ENCODE measurements at places on chromosomes 6 and 20. TPM values are rescaled to one million over a fixed set of nuclear protein-coding genes. Genes with fewer than 3 reads are reported as not detected.
A peak's percentile ranks its signal among the peaks of the same experiment; 100 is the strongest.

CCM2L gene
- total RNA-seq: 0.75 TPM

SIM1 gene
- total RNA-seq: not detected

BEND6 gene
- 0.90 TPM for total RNA-seq

REM1 gene
- total RNA-seq: not detected

PI3 gene
- not detected for total RNA-seq

PPIL6 gene
- 4.8 TPM for total RNA-seq

ACOT13 gene
- total RNA-seq: 12.0 TPM

GPR63 gene
- 18.2 TPM for total RNA-seq

NRN1 gene
- total RNA-seq: 0.74 TPM

NR2E1 gene
- total RNA-seq: 0.25 TPM

DNA sequence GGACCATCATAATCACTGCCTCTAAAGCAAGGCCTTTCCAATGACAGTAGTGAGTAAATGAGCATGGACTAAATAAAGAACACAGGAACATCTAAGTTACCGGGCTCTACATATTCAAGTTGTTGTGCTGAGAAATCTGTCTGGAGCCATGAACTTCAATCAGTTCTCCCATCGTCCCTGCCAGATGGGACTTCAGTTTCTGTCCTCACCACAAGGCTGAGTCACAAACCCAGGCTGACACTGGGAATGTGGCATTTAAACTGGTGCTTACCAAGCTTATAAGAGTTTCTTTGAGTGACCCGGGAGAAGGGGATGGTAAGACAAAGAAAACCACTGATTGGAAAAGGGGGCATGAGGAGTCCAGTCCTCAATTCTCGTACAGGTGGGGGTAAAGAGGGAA lies 497.0 kb downstream of the MAFB start:
- no peak for DNase-seq

DNA sequence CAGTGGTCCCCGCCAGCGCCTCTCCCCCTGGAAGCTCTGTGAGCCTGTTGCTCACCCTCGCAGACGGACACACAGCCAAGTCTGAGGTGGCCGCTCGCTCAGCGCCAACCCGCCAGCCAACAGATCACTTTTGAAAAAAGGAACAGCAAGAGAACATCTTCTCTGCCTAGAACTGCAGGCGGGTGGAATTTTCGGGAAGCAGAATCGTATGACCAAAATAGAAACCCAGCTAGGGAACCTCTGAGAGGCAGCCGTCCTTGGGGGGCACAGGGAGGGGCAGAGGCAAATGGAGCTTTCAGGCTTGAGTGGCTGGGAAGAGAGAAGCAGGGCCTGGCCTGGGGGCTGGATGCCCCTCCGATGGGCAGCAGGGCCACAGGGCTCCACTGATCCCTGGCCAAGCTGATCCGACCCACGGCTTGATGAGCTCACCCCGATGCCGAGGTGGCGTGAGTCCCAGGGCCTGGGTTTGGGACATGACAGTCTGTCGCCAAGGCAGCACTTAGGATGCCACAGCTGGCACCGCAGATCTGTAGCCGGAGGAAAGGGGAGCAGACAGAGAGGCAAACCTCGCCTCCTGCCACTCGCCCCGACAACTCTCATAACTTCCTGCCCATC lies 9.8 kb downstream of the NFATC2 start:
- no peak for DNase-seq

DNA sequence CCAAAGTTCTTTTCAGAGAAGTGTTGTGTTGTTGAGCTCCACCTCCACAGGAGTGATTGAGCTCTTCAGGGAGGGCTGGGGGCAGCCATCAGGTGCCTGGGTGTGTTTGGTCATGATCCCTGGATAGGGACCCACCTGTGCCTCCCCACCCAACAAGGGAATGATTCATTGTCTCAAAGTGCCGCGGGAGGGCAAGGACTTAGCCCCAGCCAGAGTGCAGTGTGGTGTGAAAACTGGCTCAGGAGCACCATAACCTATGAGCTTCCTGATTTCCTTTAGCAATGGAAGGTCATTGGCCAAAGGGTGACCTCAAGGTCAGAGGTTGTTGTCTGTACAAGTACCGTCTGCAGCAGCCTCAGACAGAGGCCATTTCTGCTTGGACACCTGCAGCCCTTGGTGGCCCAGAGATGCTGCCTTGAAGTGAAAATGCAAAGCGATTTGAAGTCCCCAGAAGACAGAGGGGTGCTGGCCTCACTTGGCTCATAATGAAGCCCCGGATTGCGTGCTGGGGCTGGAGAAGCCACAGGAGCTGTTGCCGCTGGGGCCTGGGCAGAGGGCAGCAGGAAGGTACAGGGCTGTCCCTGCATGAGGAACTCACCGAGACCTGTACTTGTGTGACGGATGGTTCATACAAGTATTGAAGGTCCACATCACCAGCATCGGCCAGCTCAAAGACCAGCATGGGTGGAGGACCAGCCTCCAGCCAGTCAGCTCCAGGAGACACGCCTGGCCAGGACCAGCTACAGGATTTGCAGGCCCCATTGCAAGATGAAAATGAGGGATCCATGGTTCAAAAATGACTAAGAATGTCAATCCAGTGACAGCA lies 100.6 kb upstream of the DUSP22 start:
- DNase-seq: no peak

DNA sequence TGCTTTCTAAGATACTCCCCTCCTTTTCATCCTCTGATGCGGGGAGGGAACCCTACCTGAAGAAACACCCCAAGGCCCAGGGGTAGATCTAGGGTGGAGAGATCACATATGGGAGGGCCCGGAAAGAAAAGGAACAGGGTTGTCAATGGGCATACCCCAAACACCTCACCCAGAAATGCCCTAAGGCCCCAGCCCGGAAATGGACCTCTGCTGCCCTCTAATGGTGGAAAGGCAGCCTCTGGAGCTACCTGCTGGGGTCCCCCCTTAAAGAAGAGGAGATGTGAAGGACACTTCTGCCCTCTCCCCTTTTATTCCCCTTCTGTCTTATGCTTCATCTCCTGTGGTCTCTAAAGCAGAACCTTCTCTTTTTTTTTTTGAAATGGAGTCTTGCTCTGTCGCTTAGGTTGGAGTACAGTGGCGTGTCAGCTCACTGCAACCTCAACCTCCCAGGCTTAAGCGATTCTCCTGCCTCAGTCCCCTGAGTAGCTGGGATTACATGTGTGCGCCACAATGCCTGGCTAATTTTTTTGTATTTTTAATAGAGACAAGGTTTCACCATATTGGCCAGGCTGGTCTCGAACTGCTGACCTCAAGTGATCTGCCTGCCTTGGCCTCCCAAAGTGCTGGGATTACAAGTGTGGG lies 458 bp upstream of the ARMC12 start:
- peak; percentile 79 for DNase-seq

GRCh38 chr6:51541847-51542246 lies 545.6 kb downstream of the PKHD1 start:
- DNase-seq: peak; percentile 15

- DNase-seq: no peak
Measured at GRCh38 chr6:105522626-105523322, 119.9 kb upstream of the PREP start.

- DNase-seq: no peak
Measured at GRCh38 chr6:143099647-143100046, 39.0 kb downstream of the AIG1 start.

DNA sequence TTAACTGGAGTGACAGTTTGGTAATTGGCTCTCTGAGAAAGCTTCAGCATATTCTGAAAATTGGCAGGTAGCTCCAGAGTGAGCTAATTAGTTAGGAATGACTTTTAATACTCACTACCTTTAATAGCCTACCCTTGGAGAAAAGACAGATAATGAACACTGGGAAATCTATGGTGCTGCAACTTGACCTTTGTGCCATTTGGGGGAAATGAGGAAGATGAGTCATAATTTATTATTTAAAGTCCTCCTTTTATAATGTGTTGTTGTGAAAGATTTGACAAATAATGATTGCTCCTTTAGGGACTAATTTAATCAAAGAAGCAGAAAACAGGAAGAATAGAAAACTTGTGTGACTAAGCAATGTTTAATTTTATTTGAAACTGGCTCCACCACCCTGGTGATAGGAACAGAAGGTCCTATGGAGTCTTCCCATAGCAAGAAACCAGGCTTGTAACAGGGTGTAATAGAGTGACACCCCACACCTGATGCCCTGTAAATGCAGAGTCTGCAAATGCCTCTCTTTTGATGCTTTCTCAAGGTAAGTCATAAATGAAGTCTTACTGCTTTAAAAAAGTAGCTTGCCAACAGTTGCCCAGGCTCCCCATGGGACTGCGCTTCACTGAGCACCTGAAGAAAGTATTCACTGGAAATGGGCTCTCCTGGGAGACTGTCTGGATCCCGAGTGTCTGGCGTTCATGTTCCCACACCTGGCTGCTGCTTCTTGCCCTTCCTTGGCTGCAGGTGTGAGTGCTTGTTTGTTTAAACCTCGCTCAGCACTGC lies 134.4 kb downstream of the LRRC1 start:
- no peak for DNase-seq

DNA sequence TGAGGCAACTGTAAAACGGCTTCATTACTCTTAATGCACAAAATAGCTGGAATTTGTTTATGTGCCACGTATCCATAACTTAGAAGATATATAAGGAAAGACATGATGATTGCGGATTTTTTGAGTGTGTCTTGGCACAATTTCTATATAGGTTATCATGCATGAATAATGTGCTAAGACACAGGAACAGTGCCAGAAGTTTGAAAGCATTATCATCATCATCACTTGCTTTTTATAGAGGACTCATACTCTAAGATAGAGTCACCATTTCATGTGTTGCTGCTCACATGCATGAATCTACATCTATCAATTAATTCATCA lies 113.4 kb downstream of the ELOVL4 start:
- DNase-seq: no peak

DNA sequence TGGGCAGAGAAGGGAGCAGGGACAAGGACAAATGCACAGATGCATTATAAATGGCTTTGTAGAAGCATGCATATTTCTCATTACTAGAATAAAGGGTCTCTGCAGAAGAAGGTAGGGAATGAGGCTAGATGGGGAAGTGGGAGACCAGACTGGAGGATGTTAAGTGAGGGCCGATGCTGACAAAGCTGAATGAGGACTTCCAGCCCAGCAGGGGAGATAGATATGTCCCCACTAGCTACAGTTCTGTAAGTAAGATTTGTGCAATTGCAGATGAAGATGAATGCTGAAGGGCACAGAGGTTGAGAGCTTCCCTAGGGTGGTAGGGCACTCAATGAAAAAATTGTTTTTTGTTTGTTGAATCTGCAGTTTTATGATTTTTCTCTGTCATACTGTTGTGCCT lies 16.9 kb downstream of the ADGRG6 start:
- DNase-seq: no peak

DNA sequence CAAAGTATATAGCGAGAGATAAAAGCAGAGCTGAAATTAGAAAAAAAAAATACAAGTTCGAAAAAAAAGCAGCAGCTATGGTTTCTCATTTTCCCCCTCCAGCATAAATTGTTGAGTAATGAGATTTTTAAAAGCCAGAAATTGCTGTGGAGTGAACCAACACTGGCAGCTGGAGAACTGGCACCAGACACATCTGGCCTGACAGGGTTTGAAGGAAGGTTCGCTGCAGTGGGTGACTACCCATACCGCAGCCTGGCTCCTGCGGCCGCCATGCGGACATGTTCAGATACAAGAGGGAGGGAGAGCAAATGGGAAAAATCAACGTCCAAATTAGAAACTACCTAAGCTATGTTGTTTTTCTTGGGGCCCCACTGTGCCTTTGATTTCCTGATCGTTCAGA lies 3.3 kb downstream of the APCDD1L start:
- no peak for DNase-seq

DNA sequence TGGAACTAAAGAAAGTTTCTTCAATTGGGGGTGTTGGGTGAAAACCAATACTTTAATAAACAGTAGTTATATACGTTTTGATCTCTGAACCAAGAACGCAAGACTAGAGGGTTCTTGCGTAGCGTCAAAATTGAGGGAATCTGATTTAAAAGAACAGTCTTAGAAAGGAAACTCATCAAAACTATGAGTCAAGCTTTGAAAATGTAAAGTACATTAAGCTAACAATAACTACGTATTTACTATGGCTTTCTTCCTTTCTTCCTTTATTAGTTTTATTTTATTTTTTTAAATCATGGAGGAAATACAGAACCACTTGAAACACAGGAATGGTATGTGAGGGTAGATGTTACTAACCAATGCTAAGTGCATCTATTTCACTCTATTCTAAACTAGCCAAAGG lies 287.0 kb upstream of the RSPO3 start:
- DNase-seq: no peak

DNA sequence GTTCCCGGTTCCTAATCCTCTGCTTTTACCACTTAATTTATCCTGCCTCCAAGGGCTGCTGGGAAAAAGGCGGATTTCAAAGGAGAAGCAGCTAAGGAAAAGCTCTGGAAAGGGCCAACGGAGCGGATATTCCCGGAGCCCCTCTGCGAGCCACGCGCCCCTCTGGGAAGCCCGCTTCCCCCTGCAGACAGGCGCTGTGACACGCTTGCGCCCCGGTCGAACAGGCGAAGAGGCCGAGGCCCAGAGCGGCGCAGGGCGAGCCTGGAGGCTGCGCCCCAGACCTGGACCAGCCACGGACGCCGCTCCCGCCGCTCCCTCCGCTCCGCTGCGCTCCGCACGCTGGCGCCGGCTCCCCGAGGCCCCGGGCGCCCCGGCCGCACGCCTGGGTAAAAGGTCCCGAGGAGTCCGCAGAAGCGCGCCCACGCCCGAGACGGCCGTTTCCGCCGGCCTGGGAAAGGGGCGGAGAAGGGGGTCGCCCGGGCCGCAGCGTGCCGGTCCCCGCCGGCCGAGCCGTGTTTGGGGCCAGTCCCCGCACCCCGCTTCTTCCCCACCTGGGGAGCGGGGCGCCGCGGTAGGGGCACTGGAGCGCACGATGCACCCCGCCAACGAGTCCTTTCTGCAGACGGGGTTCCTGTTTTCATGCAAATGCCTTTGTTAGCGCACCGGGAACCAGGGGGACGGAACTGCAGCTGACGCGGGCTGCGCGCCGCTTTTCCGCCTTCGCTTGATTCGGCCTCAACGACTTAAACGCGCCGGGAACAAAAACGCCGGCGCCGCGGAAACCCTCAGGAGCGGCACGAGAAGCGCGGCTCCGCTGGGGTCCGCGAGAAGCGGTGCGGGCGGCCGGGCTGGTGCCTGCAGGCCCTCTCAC lies 91.9 kb upstream of the SIRPA start:
- peak; percentile 93 for DNase-seq

GRCh38 chr20:19253316-19253715 lies 40.9 kb downstream of the SLC24A3 start:
- no peak for DNase-seq

DNA sequence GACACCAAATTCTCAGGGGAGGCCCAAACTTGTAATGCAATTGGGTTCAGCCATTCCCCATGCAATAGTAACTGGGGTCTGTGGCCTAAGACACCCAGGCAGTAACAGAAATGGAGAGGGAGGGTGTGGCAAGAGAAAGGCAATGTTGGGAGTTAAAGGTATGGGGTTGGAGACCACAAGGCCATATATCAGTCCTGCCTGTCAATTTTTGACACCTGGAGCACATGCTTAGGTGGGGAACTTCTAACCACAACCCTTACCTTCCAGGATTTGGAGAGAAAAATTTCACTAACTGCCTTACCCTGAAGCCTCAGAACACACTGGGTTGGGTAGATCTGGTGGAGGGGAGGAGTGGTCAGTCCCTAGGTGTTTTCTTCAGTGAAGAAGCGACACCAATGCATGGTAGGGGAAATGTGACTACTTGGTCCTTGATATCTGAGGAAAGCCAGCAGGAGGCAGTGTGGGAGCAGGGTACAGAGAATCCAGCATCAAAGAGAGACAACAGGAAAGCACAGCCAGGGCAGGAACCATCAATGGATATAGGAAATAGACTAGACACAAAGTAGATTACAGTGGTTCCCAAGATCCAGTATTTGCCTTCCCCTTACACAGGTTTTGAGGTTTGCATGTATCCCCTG lies 6.8 kb upstream of the USP49 start:
- peak; percentile 16 for DNase-seq

- no peak for DNase-seq
Measured at GRCh38 chr6:168265827-168266815, 53.5 kb downstream of the DACT2 start.

GRCh38 chr6:19736066-19736465 lies 101.1 kb upstream of the ID4 start:
- DNase-seq: no peak

Measured in neural progenitor cell (in vitro differentiated cells).